ENCODE measurements at places on chromosomes 2 and 18. TPM values are rescaled to one million over a fixed set of nuclear protein-coding genes. Genes with fewer than 3 reads are reported as not detected.

DNA sequence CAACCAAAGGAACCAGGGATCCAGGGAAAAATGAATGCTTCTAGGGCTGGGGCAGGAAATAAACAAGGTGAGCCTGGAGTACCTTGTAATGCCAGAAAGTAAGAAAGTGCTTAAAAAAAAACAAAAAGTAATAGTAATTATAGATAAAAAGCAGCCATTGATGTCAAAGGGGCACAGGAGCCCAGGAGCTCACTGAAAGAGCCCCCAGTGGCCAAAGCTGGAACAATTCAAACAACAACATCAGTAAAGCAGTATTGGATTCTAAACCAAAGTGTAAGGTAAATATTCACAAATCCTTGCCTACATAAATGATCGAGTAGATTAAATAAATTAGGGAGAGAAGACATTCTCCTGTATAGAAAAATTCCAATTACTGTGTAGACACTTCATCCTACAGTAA, 114.3 kb upstream of the ARL4C start:
- H3K27ac ChIP-seq = no peak overlapping the region
- H3K4me3 ChIP-seq = no peak overlapping the region
- H3K4me1 ChIP-seq = no peaks in the 10 kb centered on the region
- DNase-seq = no peak
- no peaks in the 10 kb centered on the region for H3K36me3 ChIP-seq
- no peaks in the 10 kb centered on the region for H3K27me3 ChIP-seq

DNA sequence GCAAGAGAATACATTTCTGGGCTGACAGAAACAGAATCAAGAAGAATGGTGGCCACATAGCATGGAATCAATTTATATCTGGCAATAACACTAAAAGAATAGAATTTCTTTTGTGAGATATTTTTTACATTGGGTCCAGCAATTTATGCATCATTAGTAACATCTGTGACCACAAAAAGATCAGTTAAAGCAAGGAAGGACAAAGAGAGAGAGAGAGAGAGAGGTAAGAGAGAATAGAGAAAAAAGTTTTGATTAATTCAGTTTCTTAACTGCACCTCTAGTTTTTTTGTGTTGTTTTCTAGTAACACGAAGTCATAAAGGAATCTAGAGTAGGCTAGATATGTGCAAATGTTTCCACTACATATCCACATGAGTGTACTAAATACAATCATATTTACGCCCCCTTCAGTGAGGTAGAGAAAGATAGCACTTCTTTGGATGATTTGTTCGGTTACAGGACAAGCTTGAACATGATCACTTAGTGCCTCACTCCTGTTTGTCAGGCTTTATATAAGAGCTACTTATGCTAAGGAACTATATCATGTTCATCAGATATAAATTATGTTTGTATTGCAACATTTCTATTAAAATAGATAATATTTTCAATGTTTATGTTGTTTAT, 247.4 kb upstream of the COL3A1 start:
- no peak overlapping the region for H3K27ac ChIP-seq
- H3K36me3 ChIP-seq = no peaks in the 10 kb centered on the region
- H3K27me3 ChIP-seq = no peaks in the 10 kb centered on the region
- DNase-seq = no peak
- H3K4me3 ChIP-seq = no peak overlapping the region

DNA sequence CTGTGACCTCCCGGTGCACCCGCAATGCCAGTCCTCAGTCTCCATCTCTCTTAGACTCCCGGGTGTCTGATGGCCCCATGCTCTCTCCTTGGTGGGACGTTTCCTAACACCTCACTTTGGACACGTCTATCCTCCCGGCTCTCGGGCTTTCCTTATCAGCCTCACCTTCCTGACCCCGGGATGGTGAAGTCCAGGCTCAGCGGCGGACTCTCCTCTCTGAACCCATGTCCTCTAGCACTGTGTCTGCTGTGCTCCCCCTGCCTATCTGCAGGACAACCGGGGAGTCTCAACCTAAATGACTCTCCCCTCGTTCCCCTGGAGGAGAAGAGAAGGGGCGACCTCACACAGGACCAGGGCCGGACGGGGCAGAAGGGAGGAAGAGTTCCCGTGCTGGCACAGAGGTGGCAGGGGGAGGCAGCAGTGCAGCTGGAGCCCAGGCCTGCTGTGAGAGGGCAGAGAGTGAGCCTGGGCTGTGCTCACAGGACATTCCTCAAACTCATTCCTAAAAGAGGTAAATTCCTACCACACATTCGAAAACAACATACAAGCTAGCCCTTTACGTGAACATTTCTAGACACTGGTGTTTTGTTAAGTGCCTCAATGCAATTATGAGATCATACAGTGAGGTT, 41.9 kb downstream of the MBP start:
- DNase-seq = no peak
- no peaks in the 10 kb centered on the region for H3K27me3 ChIP-seq
- H3K36me3 ChIP-seq = no peaks in the 10 kb centered on the region
- H3K4me3 ChIP-seq = no peak overlapping the region

- no peak overlapping the region for H3K4me3 ChIP-seq
- H3K27ac ChIP-seq = no peak overlapping the region
- H3K4me1 ChIP-seq = no peaks in the 10 kb centered on the region
- no peaks in the 10 kb centered on the region for H3K27me3 ChIP-seq
- DNase-seq = no peak
These were observed 64.9 kb downstream of the GALNT1 start for GRCh38 chr18:35646449-35646848.

- no peak overlapping the region for H3K4me3 ChIP-seq
- no peaks in the 10 kb centered on the region for H3K36me3 ChIP-seq
- no peak for DNase-seq
- H3K27ac ChIP-seq = no peak overlapping the region
These were observed 2.8 kb downstream of the MFSD2B start for GRCh38 chr2:24012521-24013188.

DNA sequence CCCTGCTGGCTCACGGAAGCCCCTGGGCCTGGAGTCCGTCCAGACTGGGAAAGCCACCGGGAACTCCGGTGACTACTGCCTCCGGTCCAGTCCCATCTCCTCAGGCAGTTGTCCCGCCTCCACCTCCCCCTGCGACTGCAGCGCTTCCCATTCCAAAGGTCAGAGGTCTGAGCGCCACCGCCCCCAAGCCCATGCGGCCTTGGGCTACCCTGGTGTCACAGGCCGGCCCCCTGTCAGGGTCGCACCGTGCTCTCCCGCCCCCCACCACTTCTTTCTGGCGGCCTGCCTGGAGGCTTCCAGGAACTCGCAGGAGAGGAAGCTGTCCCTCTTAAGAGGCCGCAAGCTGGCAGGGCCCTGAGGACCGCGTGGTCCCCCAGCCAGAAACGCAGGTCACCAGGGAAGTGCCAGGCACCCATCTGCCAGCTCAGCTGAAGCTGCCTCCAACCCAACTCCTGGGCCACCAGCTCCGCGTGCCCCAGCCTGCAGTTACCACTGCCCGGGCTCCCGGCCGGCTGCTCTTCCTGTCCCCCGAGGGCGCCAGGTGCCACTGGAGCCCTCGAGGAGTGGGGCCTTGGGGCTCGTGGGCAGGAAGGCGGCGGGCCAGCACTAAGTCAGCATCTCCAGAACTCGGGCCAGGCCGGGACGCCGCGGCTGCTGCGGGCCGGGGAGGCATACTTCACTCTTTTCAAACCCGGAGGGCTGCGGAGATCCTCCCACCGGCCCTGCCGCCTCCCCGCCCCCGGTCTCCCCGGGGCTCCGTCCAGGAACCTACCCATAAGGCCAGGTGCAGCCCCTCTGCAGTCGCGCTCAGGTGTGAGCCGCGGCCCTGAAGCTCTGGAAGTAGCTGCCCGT, 83.3 kb upstream of the POMC start:
- peak overlapping the region; percentile 88 for H3K27ac ChIP-seq
- peak; percentile 63 for DNase-seq
- no peaks in the 10 kb centered on the region for H3K27me3 ChIP-seq
- H3K4me3 ChIP-seq = peak overlapping the region; percentile 70
- H3K36me3 ChIP-seq = peaks cover 33% of the 10 kb centered on the region

Gene INPP5D
- 6.3 TPM for total RNA-seq

DNA sequence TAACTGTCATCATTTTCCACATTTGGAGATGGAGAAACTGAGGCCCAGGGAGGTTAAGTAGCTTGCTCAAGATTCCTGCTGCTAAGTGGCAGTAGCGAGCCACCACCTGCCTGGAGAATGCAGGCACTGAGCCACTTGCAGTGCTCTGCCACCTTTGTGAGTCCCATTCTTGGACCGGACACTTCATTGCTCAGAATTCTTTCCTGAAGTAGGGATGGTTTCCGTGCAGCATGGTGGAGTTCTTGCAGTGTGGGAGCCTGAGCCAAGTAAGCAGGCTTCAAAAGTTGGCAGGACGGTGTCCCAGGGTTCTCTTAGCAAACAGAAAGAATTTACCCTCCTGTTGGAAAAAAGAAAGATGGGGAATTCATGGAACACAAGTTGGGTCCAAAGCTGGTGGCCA, 115.0 kb upstream of the MMADHC start:
- H3K27me3 ChIP-seq = no peaks in the 10 kb centered on the region
- no peaks in the 10 kb centered on the region for H3K4me1 ChIP-seq
- no peaks in the 10 kb centered on the region for H3K36me3 ChIP-seq
- DNase-seq = no peak

DNA sequence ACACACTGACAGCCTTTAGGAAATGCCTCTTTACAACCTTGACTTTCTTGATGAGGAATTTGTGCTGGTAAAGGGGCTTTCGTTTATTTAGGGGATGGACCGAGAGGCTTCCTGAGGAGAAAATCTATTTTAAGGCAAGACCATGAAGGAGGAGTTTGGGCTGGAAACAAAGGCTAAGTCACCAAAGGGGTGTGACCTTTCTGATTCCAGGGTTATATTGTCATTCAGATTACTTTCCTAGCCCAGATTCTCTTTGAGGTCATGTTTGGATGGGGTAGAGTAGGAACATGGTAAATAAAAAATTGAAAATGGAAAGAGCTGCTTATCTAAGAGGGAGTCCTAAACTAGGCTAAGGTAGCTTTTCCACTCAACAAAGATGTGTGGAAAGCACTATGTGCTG, 77.1 kb upstream of the UGP2 start:
- no peak overlapping the region for H3K27ac ChIP-seq
- H3K27me3 ChIP-seq = no peaks in the 10 kb centered on the region
- no peaks in the 10 kb centered on the region for H3K36me3 ChIP-seq
- H3K4me1 ChIP-seq = peaks cover 9% of the 10 kb centered on the region

- H3K27me3 ChIP-seq = no peaks in the 10 kb centered on the region
- peaks cover 73% of the 10 kb centered on the region for H3K4me1 ChIP-seq
- H3K4me3 ChIP-seq = no peak overlapping the region
- no peak for DNase-seq
- H3K27ac ChIP-seq = no peak overlapping the region
These were observed 17.8 kb downstream of the NCOA1 start for GRCh38 chr2:24508878-24509277.

Gene GRB14
- 21.8 TPM for total RNA-seq

DNA sequence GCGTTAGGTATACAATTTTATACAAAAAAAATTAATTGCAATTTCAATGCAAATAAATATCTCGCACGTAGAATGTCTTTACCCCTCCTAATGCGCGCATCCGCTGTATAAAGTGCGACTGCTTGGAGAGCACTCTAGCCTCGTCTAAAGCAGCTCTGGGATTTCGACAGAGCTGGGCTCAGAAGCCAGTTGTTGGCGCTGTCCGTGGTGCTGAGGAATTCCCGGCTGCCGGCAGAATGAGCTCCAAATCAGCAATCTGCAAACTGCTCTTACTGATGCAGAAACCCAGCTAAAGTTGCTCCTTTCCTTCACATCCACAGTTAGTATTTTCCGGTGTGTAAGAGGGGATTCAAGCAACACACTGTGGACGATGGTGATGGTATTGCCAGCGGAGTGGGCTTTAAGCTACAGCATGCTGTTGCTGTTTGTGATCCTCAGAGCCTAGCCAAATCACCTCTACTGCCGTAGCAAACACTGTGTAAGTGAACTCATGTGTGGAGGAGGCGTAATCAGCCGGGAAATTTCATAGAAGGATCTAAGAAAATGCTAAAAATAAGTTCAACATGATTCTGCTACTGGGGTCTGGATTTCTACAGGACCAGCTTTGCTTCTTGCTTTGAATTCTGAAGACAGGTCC, at the start of gene VWC2L:
Gene VWC2L, plus strand, starts transcription at position 137 of the 637 bp plus-strand sequence. CDS start 3,140 bp downstream, outside the sequence.
- no peaks in the 10 kb centered on the region for H3K36me3 ChIP-seq
- H3K4me3 ChIP-seq = no peak within 1 kb of the TSS
- no peak within 1 kb of the TSS for H3K27ac ChIP-seq
- H3K27me3 ChIP-seq = no peaks in the 10 kb centered on the region
- peak; percentile 72 for DNase-seq

Gene POTEJ
- not detected for total RNA-seq

DNA sequence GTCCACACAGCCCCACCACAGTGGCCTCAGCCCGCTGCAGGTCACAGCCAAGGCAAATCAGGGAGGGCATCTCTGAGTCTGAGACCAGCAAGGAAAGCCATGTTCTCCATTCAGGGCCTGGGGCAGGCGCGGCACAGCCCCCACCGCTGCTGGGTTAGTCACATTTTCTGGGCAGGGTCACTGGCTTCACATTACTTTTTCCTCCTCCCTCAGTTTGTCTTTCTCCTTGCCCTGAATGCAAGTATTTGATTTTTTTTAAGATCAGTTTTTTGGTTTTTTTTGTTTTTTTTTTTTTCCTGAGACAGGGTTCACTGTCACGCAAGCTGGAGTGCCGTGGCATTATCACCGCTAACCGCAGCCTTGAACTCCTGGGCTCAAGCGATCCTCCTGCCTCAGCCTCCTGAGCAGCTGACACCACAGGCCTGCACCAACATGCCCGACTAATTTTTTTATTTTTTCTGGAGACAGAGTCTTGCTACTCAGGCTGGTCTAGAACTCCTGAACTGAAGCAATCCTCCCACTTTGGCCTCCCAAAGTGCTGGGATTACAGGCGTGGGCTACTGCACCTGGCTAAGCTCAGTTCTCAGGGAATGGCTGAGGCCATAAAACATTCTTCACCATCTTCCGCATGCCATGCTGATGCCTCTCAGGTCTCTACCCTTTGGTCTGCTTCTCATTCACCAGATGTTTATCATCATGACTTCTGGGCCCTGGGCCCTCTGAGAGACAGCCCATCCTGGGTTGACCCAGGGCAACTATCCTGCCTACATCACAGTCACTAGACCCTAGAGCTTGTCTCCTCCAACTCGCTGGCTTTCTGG, 628 bp upstream of the CAPG start:
- H3K36me3 ChIP-seq = no peaks in the 10 kb centered on the region
- no peaks in the 10 kb centered on the region for H3K27me3 ChIP-seq
- H3K4me1 ChIP-seq = peaks cover 70% of the 10 kb centered on the region
- no peak overlapping the region for H3K27ac ChIP-seq
- no peak overlapping the region for H3K4me3 ChIP-seq
- DNase-seq = no peak

- H3K36me3 ChIP-seq = no peaks in the 10 kb centered on the region
- no peaks in the 10 kb centered on the region for H3K4me1 ChIP-seq
- H3K27ac ChIP-seq = no peak overlapping the region
- no peak for DNase-seq
- H3K4me3 ChIP-seq = no peak overlapping the region
- H3K27me3 ChIP-seq = no peaks in the 10 kb centered on the region
These were observed 101.0 kb downstream of the PTGR3 start for GRCh38 chr18:75107931-75108276.

DNA sequence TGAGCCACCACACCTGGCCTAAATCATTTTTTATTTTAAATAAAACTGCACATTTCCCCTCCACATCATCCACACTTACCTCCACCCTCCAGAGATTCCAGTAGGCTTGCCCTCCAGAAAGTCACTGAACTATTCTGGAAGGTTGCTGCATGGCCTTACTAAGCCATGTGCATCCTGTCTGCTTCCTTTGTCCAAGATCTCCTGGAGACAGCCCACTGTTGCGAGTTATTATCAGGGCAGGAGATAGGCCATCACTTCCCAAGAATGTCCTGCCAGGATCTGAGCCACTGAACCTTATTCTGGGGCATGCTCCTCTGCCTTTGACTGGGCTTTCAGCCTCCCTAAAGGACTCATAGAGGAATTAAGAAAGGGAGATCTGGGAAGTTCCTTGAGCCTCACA, 26.8 kb downstream of the CCDC68 start:
- no peaks in the 10 kb centered on the region for H3K27me3 ChIP-seq
- no peak overlapping the region for H3K27ac ChIP-seq
- H3K4me1 ChIP-seq = no peaks in the 10 kb centered on the region
- no peak overlapping the region for H3K4me3 ChIP-seq

Gene RTP5
- total RNA-seq = not detected

Gene DUSP11
- 11.4 TPM for total RNA-seq
